ENCODE measurements at places on chromosomes 3 and 15. TPM values are rescaled to one million over a fixed set of nuclear protein-coding genes. Genes with fewer than 3 reads are reported as not detected.

The TMPRSS7 gene
- total RNA-seq, result 0.15 TPM

DNA sequence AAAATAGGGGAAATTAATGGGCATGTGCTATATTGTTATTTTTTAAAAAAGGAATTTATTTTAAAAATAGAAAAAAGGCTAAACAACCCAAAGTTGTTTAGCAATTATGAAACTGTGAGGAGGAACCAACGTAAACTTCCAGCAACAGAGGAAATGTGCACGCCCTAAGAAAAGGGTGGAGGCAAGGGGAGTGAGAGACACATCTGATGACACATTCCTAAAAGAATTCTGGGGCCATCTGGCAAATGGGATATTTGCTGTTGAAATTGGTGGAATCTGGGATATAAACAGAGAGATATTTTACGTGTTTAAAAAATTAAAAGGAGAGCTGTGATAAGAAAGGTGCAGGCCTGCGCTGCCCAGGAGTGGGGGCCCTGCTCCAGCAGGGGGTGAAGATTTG is 50.8 kb upstream of the MUC13 start:
- no peaks in the 10 kb centered on the region for H3K4me1 ChIP-seq
- no peaks in the 10 kb centered on the region for H3K27me3 ChIP-seq
- no peak for DNase-seq

The NBEAL2 gene
- 58.3 TPM for total RNA-seq

- H3K27me3 ChIP-seq, result no peaks in the 10 kb centered on the region
- no peaks in the 10 kb centered on the region for H3K4me1 ChIP-seq
- DNase-seq, result no peak
- no peak overlapping the region for H3K27ac ChIP-seq
- H3K36me3 ChIP-seq, result no peaks in the 10 kb centered on the region
Measured at GRCh38 chr15:88690331-88690730, 51.5 kb downstream of the ISG20 start.

DNA sequence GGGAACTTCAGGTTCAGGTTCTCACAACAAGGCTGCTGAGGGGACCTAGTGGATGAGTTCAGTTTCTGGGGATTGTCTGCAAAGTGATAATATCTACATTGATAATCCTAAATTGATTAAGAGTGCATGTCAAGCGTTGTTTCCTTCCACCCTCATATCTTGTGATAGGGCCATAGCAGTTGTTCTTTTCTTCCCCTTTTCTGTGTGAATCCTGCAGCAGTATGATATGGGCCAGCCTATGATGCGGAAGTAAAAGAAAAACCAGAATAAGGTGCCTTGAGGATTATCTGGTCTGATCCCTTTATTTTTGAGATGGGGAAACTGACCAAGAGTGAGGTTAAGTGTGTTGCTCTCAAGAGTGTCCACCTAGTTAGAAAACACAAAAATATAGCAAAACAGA is 86.2 kb downstream of the MITF start:
- no peak overlapping the region for H3K27ac ChIP-seq
- no peaks in the 10 kb centered on the region for H3K36me3 ChIP-seq
- H3K4me3 ChIP-seq, result no peak overlapping the region
- H3K27me3 ChIP-seq, result no peaks in the 10 kb centered on the region

The TGM5 gene
- total RNA-seq, result 1.6 TPM

The KNL1 gene
- 1.8 TPM for total RNA-seq

DNA sequence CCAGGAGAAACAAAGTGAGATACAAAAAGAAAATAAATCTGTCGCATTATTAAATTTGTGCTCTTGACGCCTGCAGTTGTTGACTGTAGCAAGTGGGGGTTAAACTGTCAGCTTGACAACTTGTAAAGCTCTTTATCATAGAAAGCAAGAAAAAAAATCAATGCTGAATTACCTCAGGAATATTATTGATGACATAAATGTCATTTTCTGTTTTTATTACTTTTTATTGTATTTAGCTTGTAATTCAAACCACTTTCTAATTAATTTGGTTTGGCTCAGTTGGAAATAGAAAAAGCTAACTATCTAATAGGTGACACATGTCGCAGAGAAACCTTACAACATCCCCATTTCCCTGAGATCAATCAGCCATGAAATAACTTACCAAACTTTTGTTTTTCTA is 195.3 kb downstream of the CDIN1 start:
- no peak for DNase-seq
- no peaks in the 10 kb centered on the region for H3K36me3 ChIP-seq

DNA sequence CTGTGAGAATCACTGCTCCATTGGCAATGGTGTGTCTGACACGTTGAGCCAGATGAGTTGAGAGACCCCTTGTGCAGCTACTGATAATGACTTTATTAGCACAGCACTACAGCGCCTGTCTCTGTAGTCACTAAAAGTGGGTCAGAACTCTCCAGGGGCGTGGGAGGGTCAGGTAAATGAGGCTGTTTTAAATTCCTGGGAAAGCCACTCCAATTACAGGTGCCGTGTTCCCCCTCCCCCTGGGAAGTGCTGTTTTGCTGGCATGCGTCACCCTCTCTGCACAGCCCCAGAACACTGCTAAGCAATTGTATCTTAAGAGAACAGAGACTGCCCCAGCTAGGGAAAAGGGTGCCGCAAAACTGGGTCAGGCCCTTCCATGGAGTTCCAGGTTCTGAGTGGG is 21.5 kb upstream of the CPNE9 start:
- H3K4me3 ChIP-seq, result no peak overlapping the region
- H3K36me3 ChIP-seq, result peaks cover 41% of the 10 kb centered on the region
- H3K4me1 ChIP-seq, result no peaks in the 10 kb centered on the region
- no peak overlapping the region for H3K27ac ChIP-seq
- H3K27me3 ChIP-seq, result no peaks in the 10 kb centered on the region
- no peak for DNase-seq

The BFSP2 gene
- not detected for total RNA-seq

DNA sequence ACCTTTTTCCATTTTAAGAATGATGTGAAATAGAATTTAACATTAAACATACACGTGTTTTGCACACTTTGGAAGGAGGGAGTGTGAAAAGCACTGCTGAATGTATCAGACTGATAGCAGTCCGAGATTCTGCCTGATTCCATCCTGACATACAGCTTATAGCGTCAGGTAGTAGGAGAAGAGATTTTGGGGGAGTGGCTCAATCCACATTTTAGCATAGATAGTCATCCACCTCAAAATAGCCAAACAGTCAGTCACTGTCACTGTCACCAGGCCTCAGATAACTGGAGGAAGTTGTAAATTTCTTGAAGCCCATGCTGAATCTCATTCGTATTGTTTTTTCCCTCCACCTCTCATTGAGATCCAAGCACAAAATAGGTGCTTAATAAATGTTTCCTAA is 35.4 kb upstream of the ARHGEF26 start:
- no peak for DNase-seq
- H3K4me3 ChIP-seq, result no peak overlapping the region
- no peak overlapping the region for H3K27ac ChIP-seq
- no peaks in the 10 kb centered on the region for H3K27me3 ChIP-seq
- no peaks in the 10 kb centered on the region for H3K4me1 ChIP-seq

- H3K4me1 ChIP-seq, result no peaks in the 10 kb centered on the region
- no peak overlapping the region for H3K27ac ChIP-seq
- DNase-seq, result no peak
- no peak overlapping the region for H3K4me3 ChIP-seq
- no peaks in the 10 kb centered on the region for H3K27me3 ChIP-seq
Measured at GRCh38 chr15:70636540-70637165, 126.7 kb downstream of the UACA start.

- H3K36me3 ChIP-seq, result no peaks in the 10 kb centered on the region
- H3K4me1 ChIP-seq, result no peaks in the 10 kb centered on the region
- no peaks in the 10 kb centered on the region for H3K27me3 ChIP-seq
- H3K27ac ChIP-seq, result no peak overlapping the region
- DNase-seq, result peak; percentile 29
Measured at GRCh38 chr3:193869221-193870201, 266.4 kb upstream of the HES1 start.

The P4HTM gene
- total RNA-seq, result 58.7 TPM

The ST3GAL6 gene
- total RNA-seq, result 22.1 TPM

DNA sequence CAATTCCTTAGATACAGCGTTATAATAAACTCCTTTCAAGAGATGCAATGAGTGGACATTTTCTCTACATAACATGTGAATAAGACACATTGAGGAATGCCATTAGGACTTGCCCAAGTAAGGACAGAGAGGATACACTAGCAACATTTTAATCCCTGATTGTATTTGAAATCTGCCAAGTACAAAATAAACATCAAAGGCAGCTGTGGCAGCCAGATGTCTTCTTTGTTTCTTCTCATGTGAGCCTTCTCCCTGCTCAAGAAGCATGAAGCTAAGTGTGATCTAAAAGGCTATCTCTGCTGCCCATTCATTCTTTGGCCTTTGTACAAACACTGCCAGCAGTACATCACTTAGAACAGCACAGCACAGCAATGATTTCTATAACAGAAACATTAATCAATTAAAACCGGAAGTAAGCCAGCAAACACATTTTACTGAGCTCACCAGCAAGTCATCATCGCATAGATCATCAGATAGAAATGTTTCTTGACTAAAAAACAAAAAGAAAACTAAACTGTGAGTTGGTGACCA is 364.0 kb downstream of the CNTN6 start:
- no peaks in the 10 kb centered on the region for H3K4me1 ChIP-seq
- H3K4me3 ChIP-seq, result no peak overlapping the region
- no peaks in the 10 kb centered on the region for H3K27me3 ChIP-seq
- no peak overlapping the region for H3K27ac ChIP-seq
- no peaks in the 10 kb centered on the region for H3K36me3 ChIP-seq

The KIF7 gene
- 10.5 TPM for total RNA-seq

- H3K4me1 ChIP-seq, result no peaks in the 10 kb centered on the region
- no peak for DNase-seq
- no peaks in the 10 kb centered on the region for H3K36me3 ChIP-seq
Measured at GRCh38 chr3:167481164-167481563, 7.3 kb upstream of the SERPINI2 start.

Data from breast epithelium (tissue), 4 donors.